ENCODE measurements at places on chromosomes 5 and 9. TPM values are rescaled to one million over a fixed set of nuclear protein-coding genes. Genes with fewer than 3 reads are reported as not detected.

Gene LNPEP
- total RNA-seq: 13.2 TPM

- DNase-seq: no peak
These were observed 149.8 kb upstream of the FGF10 start for GRCh38 chr5:44538797-44539601.

GRCh38 chr9:74765481-74765971 is 122.2 kb downstream of the TRPM6 start:
- DNase-seq: no peak

DNA sequence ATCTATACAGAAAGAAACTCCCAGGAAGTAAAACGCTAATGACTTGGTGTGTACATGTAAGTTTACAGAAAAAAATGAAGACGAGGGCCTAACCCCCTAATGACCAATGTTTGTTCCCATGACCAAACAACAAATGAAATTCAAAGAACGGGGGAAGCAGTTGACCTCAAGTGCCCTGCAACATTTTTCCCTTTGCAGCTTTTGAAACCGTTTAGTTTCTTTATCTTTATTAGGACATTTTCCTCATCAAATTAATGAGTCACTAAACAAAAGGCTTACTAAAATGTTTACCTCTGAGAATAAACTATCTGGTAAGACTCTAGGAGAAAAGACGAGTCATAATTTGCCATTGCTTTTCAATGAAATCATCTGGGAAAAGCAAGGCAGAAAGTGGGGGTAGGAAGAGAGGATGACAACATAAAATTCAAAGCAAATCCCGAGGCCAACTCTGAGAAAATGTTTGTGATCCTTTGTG is 57.4 kb downstream of the LHFPL2 start:
- DNase-seq: no peak

GRCh38 chr9:22203371-22204138 is 194.4 kb upstream of the CDKN2B start:
- no peak for DNase-seq
